Fibroblast of skin of back (primary cell): ENCODE measurements at places on chromosomes 7 and 10.

DNA sequence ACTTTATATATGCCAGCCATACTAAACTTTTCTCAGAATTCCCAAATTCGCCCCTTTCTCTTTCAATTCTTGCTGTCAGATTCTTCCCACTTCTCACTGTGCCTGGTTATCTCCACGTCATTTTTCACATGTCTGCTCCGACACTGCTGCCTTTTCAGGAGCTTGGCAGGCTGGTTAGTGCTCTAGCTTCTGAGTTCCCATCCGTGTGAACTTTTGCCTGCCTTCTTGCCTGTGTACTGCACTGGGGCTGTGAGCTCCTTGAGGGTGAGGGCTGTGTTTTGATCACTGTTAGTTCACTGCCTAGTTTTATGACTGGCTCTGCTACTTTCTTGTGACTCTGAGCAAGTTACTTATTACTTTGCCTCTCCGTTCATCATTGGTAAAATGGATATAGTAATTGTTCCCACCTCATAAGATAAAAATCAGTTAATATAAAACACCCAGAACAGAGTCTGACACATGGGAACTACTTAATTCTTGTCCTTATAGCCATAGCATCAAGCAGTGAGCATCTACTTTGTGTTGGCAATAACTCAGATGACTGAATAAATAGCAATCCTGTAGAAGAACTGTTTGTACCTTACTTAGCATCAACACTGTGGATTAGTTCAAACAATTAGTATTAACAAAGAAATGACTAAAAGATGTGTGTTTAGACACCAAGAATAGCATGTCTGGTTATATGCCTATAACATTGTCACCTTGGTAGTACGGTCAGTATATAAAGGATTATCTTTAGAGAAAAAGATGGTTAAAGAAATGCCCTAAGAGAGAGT is 5.5 kb downstream of the GSTO1 start:
- DNase-seq = no peak

GRCh38 chr7:100626530-100627237 is 14.3 kb downstream of the MOSPD3 start:
- peak; percentile 82 for DNase-seq

- no peak for DNase-seq
These were observed 29.4 kb upstream of the PNLIPRP3 start for GRCh38 chr10:116398224-116398623.

DNA sequence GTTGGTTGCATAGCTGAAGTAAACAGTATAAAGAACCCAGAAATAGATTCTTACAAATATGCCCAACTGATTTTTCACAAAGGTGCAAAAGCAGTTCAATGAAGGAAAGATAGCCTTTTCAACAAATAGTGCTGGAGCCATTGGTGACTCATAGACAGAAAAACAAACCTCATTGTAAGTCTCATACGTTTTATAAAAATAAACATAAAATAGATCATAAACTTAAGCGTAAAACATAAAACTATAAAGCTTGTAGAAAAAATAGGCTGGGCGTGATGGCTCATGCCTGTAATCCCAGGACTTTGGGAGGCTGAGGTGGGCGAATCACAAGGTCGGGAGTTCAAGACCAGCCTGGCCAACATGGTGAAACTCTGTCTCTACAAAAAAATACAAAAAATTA is 318.8 kb upstream of the IGFBP3 start:
- DNase-seq = peak; percentile 46

DNA sequence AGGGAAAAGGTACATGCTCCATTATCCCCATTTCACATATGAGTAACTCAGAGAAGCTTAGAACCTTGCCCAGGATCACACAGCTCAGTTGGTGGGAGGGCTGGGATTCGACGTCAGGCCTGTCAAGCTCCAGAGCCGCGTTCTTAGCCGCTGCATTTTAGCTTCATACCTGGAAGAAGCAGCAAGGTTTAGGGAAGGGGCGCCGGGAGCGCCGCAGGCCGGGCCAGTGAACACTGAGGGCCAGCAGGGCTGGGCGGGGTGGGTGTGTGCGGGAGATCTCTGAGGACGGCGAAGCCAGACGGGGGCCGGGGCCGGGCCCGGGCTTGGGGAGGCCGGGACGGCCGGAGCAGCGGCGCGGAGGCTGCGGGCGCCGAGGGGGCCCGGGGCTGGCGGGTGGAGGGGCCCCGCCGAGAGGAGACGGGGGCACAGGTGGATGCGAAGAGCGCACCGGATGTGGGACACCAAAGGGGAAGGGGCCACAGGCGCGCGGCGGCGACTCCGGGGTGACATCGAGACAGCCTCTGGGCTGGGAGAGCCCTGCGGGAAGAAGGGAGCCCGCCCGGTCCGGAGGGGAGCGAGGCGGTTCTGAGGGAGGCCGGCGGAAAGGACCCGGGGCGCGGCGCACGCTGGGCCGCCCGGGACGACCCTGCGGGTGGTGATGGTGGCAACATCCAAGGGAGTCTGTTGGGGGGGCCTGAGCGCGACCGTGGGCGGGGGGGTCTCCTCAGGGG is 498 bp downstream of the NDST2 start:
- DNase-seq = peak; percentile 17

GRCh38 chr10:34305189-34305588 is 509.9 kb downstream of the PARD3 start:
- no peak for DNase-seq

GRCh38 chr7:155530601-155531000 is 15.8 kb downstream of the CNPY1 start:
- DNase-seq = no peak

GRCh38 chr10:78857193-78857592 is 211.6 kb upstream of the ZMIZ1 start:
- no peak for DNase-seq

DNA sequence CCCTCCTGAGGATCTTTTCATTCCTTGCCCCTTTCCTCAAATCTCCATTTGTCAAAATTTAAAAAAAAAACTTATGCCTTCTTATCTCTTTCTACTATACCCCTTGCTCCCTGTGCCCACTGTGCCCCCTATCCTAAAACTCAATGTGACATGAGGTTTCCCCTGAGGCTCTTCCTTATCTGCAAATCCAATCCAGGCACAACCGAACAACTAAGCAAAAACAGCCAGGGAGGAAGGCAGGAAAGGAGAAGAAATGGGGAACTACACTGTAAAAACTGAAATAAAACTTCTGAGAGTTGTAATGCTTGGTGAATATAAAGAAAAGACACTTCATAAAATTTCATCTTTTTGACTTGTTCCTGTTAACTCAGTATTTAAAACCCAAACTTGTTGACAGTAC is 54.2 kb downstream of the CRPPA start:
- no peak for DNase-seq

DNA sequence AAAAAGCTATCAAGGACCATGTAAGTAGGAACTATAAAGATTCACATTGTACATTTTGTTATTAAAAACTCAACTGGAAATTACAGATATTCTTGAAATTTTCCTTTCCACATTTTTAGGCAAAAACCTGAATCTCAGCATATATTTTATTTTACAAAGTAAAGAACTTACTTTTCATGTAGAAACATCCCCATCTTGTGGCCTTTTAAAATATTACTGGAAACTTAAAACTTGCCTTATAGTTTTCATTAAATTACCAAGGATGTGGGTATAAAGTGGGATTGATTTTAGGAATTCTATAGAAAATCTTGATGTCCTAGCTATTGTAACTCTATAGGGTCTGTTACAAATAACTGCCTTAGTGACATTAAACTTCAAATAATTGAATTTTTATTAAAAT is 10.6 kb downstream of the DBF4 start:
- DNase-seq = peak; percentile 39

DNA sequence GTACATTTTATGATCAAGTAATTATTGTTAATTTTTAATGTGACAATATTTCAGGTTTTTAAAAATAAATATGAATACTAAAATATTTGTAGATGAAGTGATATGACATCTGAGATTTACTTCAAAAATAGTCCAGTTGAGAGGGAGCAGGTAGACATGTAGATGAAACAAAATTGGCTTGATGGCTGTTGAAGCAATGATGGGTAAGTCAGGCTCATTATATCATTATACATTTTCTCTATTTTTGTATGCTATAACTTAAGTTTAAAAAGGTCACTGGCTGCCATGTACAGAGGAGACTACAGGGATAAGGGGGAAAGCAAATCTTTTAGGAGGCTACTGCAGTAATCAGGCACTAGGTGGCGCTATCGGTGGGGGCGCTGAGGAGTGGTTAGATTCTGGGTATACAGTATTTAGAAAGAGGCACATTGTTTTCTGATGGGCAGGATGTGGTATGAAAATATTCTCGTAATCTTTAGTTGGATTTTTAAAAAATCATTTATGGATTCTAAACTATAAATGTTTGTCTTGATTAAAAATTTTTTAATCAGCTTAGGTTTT is 189.8 kb upstream of the IMMP2L start:
- DNase-seq = peak; percentile 54

DNA sequence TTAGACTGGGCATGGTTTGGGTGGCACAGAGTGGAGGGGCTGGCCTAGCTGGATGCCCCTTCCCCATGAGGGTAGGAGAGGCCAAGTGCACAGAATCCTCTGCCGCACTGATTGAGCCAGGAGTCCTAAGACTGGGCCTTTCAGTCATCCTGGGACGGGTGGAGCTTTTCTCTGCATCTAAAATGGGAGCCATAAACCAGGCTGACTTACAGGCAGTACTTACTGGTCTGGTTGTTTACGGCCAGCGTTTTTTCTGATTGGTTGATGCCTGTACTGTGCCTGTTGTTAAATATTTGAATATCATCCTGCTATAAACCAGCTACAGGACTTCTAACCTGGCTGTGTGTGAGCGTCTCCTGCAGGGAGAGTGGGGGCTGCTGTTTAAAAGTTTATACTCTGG is 107.8 kb downstream of the CDH23 start:
- no peak for DNase-seq

DNA sequence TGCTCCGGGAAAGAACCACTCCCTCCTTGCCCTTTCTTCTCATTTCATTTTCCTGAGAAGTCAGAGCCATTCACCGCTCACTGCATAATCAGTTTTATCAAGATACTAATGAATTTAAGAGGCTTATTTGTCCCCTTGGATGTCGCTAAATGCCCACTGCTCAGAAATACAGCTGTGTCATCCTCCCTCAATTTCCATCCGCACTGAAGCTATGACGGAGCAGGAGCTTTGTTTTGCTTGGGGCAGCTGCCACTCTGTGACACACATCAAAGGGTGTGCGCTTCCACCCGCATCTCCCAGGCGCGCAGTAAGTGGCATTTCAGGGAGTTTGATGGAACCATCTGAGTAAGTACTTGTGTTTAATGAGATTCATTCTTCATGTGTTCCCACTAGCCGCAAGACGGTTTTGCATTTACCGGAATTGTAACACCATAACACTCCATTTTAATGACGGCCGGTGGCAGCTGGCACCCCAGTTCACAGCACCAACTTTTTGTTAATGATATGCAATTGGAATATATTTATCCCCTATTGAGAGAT is 103.8 kb upstream of the PARD3 start:
- DNase-seq = peak; percentile 30

- DNase-seq = peak; percentile 73
These were observed 122.4 kb upstream of the AFAP1L2 start for GRCh38 chr10:114526504-114527238.

- DNase-seq = no peak
These were observed 110.0 kb upstream of the SHH start for GRCh38 chr7:155922067-155922816.

- DNase-seq = peak; percentile 79
These were observed 182.1 kb downstream of the ARID5B start for GRCh38 chr10:62083412-62084267.

DNA sequence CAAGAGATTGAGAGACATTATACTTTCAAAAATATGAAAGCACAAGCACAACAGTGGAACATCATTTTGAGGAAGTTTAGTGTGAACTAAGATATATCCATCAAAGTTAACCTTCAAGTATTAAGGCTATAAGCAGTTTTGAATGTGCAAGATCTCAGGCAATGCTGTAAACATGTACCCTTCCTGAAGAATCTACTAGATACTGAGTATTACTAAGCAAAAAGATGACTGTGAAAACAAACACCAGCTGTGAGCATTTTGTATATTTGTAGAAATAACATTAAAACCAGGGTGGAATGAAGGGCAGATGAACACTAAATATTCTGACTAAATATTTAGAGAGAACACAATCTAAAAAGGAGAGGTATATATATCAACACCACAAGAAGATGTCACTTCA is 41.3 kb upstream of the ADRA2A start:
- peak; percentile 52 for DNase-seq

DNA sequence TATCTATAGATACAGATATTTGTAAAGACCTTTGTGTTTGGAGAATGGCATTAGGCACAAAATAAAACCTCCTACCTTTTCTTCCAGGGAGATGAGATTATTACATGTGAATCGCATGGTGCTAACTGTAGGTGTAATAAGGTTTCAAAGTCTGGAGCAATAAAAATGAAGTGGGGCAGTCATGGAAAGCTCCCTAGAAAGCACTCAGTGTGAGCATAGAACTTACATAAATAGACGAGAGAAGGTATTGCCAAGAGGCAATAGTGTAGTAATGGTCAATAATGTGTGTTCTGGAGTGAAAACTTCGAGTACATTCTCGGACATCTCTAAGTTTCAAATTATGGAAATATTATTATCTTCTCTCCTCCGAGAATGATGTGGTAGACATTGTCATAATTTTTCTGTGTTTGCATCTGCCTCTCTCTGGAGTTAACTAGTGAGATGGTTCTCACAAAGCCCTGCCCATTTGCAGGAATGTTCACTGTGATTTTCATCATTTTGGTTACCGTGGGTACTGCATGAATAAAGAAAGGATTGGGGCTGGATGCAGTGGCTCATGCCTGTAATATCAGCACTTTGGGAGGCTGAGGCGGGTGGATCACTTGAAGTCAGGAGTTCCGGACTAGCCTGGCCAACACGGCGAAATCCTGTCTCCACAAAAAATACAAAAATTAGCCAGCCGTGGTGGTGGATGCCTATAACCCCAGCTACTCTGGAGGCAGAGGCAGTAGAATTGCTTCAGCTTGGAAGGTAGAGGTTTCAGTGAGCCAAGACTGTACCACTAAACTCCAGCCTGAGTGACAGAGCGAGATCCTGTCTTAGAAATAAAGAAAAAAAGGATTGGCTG is 10.6 kb downstream of the VIM start:
- DNase-seq = peak; percentile 93

GRCh38 chr10:1589257-1589656 is 148.1 kb downstream of the ADARB2 start:
- no peak for DNase-seq

DNA sequence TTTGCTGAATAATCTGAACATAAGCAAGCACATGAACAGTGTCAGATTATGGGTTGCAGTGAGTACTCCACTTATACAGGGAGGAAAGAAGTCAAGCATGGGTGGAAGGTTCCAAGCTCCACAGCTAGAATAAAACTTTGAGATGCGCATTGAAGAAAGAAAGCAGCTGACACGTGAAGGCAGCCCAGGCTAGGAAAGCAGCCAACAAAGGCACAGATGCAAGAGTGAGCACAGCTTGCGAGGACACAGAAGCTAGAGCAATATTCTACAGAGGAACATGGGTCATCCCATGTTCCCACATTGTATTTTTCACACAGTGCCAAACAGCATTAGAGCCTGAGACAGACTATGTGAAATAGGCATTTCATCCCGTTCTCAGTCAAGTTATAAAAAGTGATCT is 194.6 kb upstream of the TBX20 start:
- DNase-seq = no peak
